ENCODE measurements at places on chromosomes 2 and 18. TPM values are rescaled to one million over a fixed set of nuclear protein-coding genes. Genes with fewer than 3 reads are reported as not detected.

GRCh38 chr18:59801576-59801975 is 98.2 kb upstream of the PMAIP1 start:
- H3K4me3 ChIP-seq: no peak overlapping the region
- H3K36me3 ChIP-seq: no peaks in the 10 kb centered on the region
- no peak for DNase-seq
- no peak overlapping the region for H3K27ac ChIP-seq

DNA sequence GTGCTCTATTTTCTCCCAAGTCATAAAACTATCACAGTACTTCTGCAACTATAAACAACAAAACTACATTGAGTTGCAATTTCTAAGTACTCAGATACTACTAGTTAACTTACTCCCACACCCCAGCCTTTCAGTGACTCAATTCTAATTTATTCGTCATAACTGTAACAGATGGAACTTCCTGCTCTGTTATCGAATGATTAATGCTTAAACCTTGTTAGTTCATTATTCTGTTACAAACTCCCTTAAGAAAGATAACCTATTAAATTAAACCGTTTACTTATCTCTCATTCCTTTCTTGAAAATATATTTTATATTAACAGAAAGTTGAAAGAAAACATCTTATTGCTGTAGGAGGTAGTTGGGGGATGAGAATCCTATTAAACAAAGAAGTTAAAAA is 17.0 kb downstream of the TNFAIP6 start:
- H3K4me1 ChIP-seq: no peaks in the 10 kb centered on the region
- no peaks in the 10 kb centered on the region for H3K36me3 ChIP-seq
- DNase-seq: no peak
- H3K27me3 ChIP-seq: no peaks in the 10 kb centered on the region

GRCh38 chr2:213068676-213069359 is 82.6 kb downstream of the IKZF2 start:
- no peak overlapping the region for H3K27ac ChIP-seq
- no peaks in the 10 kb centered on the region for H3K27me3 ChIP-seq
- DNase-seq: no peak
- no peak overlapping the region for H3K4me3 ChIP-seq

NEUROD1 gene
- total RNA-seq: 0.55 TPM

- H3K4me3 ChIP-seq: no peak overlapping the region
- no peak overlapping the region for H3K27ac ChIP-seq
- H3K36me3 ChIP-seq: no peaks in the 10 kb centered on the region
- H3K4me1 ChIP-seq: no peaks in the 10 kb centered on the region
- no peak for DNase-seq
- H3K27me3 ChIP-seq: no peaks in the 10 kb centered on the region
Measured at GRCh38 chr18:41917181-41917580, 37.9 kb upstream of the PIK3C3 start.

ABI2 gene
- total RNA-seq: 106 TPM

DNA sequence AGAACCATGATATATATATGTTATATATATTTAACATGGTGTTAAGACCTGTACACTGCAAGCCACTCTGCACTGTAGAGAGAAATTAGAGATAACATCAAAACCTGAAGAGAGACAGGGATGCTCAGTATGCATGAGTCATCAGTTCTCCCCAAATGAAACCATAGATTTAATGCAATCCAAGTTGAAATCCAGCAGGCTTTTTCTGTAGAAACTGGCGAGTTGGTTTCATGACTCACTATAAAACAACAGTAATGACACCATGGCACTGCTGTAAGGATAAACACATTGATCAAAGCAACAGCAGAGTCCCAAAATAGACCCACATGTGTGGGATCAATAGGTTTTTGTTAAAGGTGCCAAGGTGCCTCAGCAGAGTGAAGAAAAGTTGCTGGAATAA is 65.8 kb downstream of the RTP5 start:
- H3K36me3 ChIP-seq: no peaks in the 10 kb centered on the region
- peaks cover 15% of the 10 kb centered on the region for H3K4me1 ChIP-seq
- no peak for DNase-seq
- no peak overlapping the region for H3K27ac ChIP-seq

EIF2B4 gene
- 59.4 TPM for total RNA-seq

CNRIP1 gene
- total RNA-seq: 5.8 TPM

SLC20A1 gene
- total RNA-seq: 38.7 TPM

CACNB4 gene
- total RNA-seq: 83.8 TPM

DNA sequence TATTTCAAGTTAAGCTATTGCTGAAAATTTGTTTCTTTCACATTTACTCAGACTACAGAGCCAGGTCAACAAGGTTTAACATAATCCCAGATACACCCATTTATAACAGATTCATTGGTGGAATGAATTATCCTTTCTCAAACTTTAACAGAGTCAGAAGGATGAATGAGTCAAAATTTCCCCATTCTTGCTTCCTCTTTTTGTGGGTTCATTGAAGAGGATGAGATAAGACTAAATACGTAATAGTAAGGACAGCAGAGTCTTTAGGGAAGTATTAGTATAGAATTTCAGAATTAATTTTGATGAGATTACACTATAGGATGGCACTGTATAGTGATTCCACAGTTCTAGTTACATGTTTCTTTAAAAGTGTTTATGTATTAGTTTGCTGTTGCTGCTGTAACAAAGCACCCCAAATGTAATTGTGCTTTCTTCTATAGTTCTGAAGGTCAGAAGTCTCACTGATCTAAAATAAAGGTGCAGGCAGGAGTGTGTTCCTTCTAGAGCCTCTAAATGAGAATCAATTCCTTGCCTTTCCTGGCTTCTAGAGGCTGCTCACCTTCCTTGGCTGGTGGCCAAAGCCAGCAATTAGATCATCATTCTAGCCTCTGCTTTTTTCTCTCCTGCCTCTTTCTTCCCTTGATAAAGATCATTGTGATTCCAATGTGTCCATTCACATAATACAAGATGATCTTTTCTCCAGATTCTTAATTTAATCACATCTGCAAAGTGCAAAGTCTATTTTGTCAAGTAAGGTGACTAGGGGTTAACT is 309.3 kb upstream of the PIK3C3 start:
- no peaks in the 10 kb centered on the region for H3K4me1 ChIP-seq
- H3K27me3 ChIP-seq: no peaks in the 10 kb centered on the region
- no peak for DNase-seq
- H3K4me3 ChIP-seq: no peak overlapping the region

DNA sequence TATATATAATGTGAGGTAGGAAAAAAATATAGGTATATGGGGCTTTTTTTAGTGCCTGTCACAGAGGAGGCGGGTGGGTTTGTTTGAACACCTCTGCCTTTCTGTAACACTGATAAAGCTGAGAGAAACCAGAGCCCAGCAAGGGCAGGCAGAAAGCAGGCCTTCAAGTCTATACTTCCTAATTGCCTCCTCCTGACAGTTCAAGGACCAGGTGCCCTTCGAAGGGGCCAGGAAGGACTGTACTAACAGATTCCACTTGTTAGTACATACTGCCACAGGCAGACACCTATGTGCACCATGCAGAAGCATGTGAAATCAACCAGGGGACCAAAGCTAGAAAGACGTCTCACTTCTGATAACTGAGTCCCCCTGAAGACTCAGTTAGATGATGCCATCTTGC is 13.8 kb downstream of the SLC1A4 start:
- no peaks in the 10 kb centered on the region for H3K27me3 ChIP-seq
- no peak overlapping the region for H3K27ac ChIP-seq
- no peaks in the 10 kb centered on the region for H3K36me3 ChIP-seq
- H3K4me1 ChIP-seq: peaks cover 11% of the 10 kb centered on the region

- DNase-seq: no peak
- no peak overlapping the region for H3K27ac ChIP-seq
- H3K36me3 ChIP-seq: no peaks in the 10 kb centered on the region
- H3K27me3 ChIP-seq: no peaks in the 10 kb centered on the region
- no peak overlapping the region for H3K4me3 ChIP-seq
Measured at GRCh38 chr2:239716536-239717318, 308.4 kb downstream of the NDUFA10 start.

- H3K4me3 ChIP-seq: no peak overlapping the region
- no peaks in the 10 kb centered on the region for H3K4me1 ChIP-seq
- DNase-seq: no peak
- H3K36me3 ChIP-seq: no peaks in the 10 kb centered on the region
Measured at GRCh38 chr18:36536426-36536825, 238.9 kb downstream of the FHOD3 start.

Measured in testis (tissue), 5 donors.